Hippocampal formation (tissue), 2 donors: ENCODE measurements at places on chromosomes 7 and 10.

DNA sequence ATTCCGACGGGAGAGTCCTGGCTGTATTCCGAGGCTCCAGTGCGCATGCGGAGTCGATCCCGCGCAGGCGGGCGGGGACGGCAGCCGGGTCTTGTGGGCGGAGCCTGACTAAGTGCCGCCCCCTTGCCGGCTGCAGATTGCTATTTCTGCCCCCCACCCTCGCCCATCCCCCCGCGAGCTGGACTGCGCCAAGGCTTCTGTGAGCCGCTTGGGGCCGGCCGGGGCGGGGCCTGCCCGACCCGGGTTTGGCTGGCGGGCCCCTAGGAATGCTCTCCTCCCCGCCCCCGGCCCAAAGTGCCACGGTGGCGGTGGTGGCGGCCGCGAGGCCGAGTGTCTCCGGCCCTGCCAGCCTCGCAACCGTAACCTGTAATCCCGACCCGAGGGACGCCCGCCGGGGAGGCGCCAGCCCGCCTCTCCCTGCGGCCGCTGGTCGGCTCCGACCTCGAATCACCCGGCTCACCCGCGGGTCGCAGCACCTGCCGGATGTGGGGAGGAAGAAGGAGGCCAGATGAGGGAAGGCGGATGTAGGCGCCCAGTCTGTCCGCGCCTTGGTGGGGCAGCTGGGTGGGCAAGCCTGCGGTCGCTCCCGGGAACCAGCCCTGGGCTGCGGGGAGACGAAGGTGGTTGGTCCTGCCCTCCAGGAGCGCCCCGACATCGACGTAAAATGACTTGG, 702 bp upstream of the KAZALD1 start:
- DNase-seq, result peak; percentile 83

DNA sequence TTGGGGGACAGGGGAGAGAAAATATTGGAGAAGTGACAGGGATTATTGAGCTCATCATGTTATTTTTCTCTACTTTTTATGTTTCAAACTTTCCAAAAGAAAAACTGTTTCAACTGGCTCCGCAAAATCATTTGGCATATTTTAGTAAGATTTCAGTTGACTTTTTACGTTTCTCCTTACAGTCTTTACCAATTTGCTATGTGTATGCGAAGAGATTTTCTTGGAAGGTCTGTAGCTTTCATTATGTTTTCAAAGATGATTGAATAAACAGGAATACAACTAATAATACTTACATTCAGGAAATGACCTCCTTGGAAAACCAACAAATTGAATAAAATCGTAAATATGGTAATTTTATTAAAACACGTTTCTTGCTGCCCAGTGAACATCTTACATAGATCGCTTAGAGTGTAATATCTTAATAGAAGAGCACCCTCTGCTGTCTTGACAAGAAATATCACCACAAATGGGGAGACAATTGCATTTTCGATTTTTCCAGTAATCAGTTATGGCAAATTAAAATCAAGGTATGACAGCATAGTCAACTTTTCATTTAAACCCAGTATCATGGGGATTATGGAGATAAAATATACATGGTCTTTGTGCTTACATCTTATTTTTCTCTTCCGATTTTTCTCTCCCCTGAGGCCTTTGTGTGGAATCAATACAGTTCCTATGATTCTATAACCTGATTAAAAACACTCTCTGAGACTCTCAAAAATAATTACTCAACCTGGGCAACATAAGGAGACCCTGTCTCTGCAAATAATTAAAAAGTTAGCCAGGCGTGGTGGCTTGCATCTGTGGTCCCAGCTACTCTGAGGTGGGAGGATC, 43.1 kb downstream of the MBL2 start:
- DNase-seq, result no peak

DNA sequence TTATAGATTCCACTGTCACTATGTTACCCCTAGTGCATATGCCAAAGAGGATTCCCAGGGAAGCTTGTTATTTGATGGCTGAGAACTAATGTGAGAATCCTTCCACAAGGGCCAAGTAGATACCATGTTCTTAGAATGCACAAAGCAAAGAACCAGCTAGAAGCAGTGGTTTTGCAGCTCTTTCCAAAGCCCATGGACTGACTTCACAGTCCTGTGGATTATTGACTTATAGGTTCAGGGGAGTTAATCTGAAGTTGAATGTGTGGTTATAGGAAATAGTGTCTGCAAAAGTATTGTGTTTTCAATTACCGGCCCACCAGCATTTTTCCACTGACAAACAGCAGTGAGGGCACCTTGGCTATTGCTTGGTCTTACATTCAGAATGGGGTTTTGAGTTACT, 28.2 kb downstream of the TIMM23 start:
- no peak for DNase-seq

GRCh38 chr7:22812353-22812752, 10.3 kb downstream of the TOMM7 start:
- no peak for DNase-seq

- DNase-seq, result no peak
These were observed 215.6 kb downstream of the GPR37 start for GRCh38 chr7:124550036-124550435.

DNA sequence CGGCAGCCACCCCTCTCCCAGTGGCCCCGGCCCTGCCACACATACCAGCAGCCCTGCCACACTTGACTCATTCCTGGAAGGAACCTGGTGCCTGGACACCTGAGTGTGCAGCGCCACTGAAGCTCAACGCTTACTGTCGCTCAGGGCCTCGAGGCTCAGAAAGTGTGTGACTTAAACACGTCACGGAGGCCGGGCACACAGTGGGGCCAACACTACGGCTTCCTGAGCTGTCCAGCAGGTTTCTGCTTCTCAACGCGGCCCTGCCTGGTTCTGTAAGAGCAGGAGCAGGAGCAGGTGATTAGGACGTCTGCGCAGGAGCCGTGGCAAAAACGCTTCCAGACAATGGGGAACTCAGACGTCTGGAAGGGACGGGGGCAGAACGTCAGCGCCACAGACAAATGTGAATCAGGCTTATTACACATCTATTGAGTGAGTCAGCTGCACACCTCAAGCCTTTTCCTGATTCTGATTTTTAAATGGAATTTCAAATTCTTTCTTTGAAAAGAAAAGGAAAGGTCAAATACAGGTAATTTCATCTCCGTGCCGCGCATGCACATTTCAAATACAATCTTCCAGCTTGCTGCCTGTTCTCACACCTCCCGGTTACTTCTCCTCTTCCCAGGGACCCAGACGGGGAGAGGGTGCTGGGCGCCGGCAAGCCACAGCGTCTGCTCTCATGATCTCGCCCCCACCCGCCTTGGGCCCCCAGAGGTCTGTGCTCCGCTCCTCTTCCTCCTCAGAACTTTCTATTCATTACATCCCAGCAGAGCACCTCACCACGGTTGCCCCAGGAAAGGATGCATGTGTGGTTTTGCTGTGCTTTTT, 66.6 kb downstream of the ADARB2 start:
- DNase-seq, result no peak

DNA sequence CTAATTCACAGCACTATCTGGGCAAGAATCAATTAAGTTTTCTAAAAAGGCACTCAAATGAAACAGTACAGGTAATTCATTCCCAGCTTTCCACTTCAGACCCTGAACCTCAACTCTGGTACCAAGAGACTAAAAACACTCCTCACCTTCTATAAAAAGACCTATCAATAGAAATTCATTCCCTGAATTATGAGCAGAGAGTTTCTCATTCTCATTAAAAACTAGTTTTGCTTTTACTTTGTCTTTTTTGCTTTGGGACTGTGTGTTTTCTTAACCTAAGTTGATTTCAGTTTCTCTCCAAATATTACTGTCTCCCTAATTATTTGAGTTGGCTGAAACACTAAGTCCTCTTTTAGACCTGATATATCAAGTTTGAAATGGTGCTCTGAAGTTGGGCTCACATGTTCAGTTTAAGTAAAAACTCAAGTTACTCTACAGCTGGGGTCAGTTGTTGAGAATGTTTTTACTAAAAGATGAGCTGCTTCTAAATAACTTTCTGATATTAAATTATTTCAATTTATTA, 189.5 kb downstream of the JAZF1 start:
- DNase-seq, result no peak

GRCh38 chr10:63313066-63313717, 152.6 kb downstream of the JMJD1C start:
- no peak for DNase-seq

- DNase-seq, result no peak
These were observed 134.5 kb downstream of the ST7 start for GRCh38 chr7:117087639-117088396.

- no peak for DNase-seq
These were observed 94.6 kb upstream of the MACROH2A2 start for GRCh38 chr10:69957886-69958555.

GRCh38 chr10:81101062-81101461, 563.4 kb downstream of the SH2D4B start:
- DNase-seq, result no peak

DNA sequence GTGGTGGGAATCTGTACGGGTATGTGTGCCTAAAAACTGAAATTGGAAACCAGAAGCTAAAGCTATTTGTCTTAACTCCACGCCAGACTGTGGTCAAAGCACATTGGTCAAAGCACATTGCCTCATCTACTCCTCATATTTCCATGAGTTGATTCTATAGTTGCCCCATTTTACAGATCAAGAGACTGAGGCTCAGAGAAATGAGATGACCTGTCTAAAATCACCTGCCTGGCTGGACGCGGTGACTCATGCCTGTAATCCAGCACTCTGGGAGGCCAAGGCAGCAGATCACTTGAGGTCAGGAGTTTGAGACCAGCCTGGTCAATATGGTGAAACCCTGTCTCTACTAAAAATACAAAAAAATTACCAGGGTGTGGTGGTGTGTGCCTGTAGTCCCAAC, 21.7 kb upstream of the MNX1 start:
- DNase-seq, result no peak

DNA sequence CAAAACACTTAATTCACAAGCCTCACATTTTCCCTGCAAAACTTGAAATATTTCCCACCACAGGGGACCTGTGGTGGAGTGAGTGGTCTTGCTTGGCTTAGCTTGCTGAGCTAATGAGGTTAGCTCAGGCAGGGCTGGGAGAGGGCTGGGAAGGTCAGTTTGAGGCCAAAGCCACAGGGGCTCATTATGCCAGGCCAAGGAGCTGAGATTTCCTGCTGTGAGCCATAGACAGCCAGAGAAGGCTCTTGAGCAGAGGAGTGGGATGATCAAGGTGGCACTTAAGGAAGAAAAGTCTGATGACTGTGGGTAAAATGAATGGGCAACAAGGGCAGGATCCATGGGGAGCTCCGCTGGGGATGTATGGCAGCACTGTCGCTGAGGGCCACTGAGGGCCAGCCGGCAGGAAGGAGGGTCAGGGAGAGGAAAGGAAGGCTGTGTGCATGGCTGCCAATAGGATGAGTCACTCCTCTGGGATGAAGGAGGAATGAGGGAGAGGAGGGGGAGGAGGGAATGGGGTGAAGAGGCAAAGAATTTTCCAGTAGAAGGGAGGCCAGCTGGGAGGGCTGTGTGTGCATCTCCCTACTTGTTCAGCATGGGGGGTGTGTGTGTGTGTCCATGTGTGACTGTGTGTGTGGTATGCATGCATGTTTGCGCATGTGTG, 18.7 kb upstream of the ZNF488 start:
- no peak for DNase-seq

DNA sequence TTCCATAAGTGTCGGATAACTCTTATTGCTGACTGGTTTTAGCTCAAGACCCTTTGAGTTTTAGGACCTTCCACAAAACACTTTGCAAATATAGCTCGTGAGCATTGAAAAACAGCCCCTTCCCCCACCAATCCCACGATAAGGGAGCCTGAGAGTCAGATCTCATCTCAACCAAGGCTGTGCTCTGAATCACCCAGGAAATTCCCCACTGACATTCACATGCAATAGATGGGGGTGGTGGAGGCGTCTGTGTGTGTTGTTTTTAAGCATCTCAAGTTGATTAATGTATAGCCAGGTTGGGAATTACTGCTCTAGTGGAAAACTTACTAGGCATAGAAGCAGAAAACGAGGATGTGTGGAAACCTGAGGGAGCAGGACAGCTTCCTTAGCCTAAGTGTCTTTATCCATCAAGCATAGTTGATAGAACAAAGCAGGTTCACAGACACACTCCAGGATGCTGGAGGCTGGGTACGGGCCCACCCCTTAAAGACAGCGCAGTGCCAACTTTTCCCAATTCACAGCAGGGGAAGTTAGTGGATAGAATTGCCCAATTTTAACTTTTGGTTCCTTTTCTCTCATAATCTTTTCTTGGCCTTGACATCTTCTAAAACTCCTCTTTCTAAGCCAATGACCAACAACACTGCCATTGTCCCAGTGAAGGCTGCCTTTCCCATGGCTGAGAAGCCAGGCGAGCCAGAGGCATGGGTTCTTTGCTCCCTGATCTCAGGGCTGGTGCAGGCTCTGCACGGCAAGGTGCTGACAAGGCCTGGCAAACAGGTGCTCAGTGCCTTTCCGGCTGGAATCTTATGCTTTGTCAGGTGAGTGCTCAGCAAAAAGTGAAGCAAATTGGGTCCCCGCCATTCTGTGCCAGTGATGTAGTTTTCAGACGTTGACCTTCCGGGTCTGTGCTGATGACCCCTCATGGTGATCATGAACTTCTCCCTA, 98.5 kb upstream of the INSIG1 start:
- no peak for DNase-seq

- no peak for DNase-seq
These were observed 9.9 kb downstream of the CRPPA start for GRCh38 chr7:16411391-16411790.

DNA sequence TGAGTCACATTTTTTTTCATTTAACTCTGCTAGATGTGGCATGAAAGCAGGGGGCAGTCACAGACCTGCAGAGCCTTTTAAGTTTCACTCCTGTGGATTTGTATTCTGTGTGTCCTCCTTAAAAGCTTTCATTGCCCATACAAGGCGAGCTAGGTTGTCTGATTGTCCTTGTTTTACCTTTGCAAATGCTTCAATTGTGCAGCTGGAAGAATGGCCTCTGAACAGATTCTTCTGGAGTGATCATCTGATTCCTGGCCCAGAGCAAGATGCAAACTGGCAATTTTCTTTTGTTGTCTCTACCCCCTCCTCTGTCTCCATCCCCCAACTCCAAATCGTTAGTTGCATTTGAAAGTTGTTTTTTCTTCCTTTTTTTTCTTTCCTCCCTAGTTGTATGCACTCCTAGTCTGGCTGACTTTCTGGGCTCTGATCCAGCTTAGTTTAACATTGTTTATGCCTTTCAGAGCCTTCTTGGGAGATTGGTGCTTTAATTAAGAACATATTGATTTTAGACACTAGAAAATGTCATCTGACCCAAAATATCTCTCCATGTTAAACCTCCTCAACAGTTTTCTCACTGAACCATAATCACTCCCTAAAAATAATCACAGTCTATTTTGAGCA, 150.2 kb downstream of the REEP3 start:
- DNase-seq, result no peak

GRCh38 chr7:28830846-28831245, 127.3 kb downstream of the TRIL start:
- DNase-seq, result no peak

DNA sequence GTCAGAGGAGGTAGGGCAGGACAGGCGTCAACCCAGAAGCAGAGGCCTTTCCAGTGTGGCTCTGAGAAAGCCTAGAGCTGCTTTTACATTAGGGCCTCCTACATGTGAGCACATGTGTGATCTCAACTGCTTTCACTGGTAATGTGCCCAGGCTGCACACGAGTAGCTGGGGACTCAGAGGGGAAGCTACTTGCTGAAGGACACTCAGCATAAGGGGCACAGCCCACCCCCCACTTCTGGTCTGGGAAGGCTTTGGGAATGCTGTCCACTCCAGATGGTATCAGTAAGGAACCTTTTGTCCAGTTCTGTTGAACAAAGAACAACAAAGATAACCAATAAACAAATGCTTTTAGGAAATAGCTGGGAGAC, 18.9 kb downstream of the PRF1 start:
- DNase-seq, result no peak

- no peak for DNase-seq
These were observed 164.3 kb downstream of the SUGCT start for GRCh38 chr7:40299097-40299496.

- no peak for DNase-seq
These were observed 12.6 kb downstream of the CYP51A1 start for GRCh38 chr7:92121681-92122080.

GRCh38 chr7:120981888-120982615, 6.5 kb upstream of the CPED1 start:
- DNase-seq, result no peak
